ENCODE measurements at places on chromosomes 5 and 9.

DNA sequence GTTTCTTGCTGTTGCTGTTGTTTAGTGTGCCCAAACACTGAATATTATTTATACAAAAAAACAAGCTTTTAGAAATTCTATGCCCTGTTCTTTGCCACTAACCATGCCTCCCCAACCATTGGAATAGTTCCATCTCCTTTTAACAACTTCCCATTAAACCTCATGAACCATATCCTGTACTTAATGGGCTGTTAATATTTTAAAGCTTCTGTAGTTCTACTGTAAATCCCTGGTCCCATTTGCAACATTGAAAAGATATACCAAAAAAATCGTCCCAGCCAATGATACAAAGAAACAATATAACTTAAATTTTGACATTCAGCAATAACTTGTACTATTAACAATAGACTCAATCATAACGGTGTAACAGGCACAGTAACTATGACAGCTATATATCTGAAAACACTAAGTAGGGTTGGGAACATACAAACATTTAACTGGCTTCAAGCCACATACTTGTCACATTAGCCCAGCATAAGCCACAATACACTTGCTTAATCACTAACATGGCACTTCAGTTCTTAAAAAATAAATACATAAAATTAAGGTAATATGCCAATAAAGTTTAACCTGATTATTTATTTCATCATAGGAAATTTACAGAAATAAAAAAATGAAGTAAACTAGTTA, 86.1 kb downstream of the ADAMTS6 start:
- no peak for DNase-seq

- DNase-seq, result no peak
These were observed 52.3 kb downstream of the KIF24 start for GRCh38 chr9:34276772-34277171.

- no peak for DNase-seq
These were observed 5.1 kb downstream of the SNX30 start for GRCh38 chr9:112755675-112756074.

- peak; percentile 58 for DNase-seq
These were observed 35.9 kb downstream of the TGFBR1 start for GRCh38 chr9:99140685-99141314.

DNA sequence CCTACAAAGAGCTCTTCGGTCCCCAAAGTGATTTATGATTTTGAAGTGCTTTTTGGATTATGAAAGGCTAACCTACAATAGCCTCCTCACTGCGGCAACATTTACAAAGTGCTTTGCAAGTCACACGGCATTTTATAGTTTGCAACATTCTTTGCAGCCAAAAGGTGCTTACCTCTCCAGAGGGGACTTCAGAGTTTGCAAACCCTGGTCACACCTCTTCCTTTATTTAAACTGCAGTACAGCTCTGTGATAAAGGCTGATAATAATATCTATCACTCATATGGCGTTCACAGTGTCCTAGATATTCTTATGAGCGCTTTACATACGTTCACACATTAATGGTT, 20.0 kb upstream of the CRB2 start:
- no peak for DNase-seq

GRCh38 chr9:36888551-36888950, 145.5 kb downstream of the PAX5 start:
- no peak for DNase-seq

- peak; percentile 86 for DNase-seq
These were observed 1.5 kb downstream of the NFIL3 start for GRCh38 chr9:91421971-91422757.

DNA sequence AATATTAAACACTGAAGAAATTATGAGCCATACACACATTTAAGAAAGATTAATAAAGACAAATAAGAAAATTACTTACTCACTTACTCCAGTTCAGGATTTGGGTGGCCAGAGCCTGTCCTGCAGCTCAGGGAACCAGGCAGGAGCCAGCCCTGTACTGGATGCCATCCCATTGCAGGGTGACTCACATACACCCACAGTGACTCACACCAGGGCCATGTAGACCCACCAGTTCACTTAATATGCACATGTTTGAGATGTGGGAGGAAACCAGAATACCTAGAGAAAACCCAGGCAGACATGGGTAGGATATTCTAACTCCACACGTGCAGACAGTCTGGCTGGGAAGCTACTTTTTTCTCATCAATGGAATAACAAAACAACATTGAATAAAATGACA, 49.6 kb upstream of the ADRB2 start:
- no peak for DNase-seq

Measured in skin of body (tissue), 3 donors.